ENCODE measurements at places on chromosomes 5 and 9. TPM values are rescaled to one million over a fixed set of nuclear protein-coding genes. Genes with fewer than 3 reads are reported as not detected.

Gene HTR4
- total RNA-seq: not detected

Gene NUTM2G
- not detected for total RNA-seq

Gene COL23A1
- total RNA-seq: 0.63 TPM

- peak overlapping the region; percentile 84 for H3K27ac ChIP-seq
- peak; percentile 82 for DNase-seq
- peak overlapping the region; percentile 7 for H3K4me3 ChIP-seq
These were observed 70.8 kb upstream of the CDKN2B start for GRCh38 chr9:22079873-22080341.

Gene IL13
- total RNA-seq: 1.4 TPM

DNA sequence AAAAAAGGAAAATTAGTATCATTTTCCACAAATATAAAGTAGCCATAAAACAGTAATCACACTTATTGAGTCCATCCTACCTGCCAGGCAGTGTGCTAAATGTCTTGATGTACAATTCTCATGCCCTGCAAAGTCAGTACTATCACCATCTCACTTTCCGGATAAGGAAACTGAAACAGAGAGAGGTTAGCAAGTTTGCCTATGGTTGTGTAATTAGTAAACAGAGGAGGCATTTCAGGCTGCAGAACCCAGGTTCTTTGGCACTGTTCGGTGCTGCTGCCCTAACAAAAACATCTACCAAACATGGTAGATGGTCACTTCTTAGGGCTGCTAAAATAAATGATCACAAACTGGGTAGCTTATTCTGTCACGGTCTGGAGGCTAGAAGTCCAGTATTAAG, 22.6 kb downstream of the PLAC8L1 start:
- no peak for DNase-seq
- H3K4me3 ChIP-seq: no peak overlapping the region
- peaks cover 20% of the 10 kb centered on the region for H3K27me3 ChIP-seq
- no peaks in the 10 kb centered on the region for H3K36me3 ChIP-seq
- H3K4me1 ChIP-seq: peaks cover 11% of the 10 kb centered on the region

Gene KIF4B
- 0.05 TPM for total RNA-seq

GRCh38 chr5:154421868-154422267, 23.9 kb upstream of the SAP30L start:
- H3K27me3 ChIP-seq: no peaks in the 10 kb centered on the region
- peaks cover 18% of the 10 kb centered on the region for H3K36me3 ChIP-seq
- H3K4me3 ChIP-seq: no peak overlapping the region
- no peak overlapping the region for H3K27ac ChIP-seq
- peaks cover under 1% of the 10 kb centered on the region for H3K4me1 ChIP-seq

- DNase-seq: no peak
- H3K4me3 ChIP-seq: no peak overlapping the region
- H3K4me1 ChIP-seq: peaks cover 70% of the 10 kb centered on the region
- peak overlapping the region; percentile 46 for H3K27ac ChIP-seq
These were observed 62.4 kb downstream of the SECISBP2 start for GRCh38 chr9:89380437-89381307.

Gene IFNA13
- total RNA-seq: not detected

DNA sequence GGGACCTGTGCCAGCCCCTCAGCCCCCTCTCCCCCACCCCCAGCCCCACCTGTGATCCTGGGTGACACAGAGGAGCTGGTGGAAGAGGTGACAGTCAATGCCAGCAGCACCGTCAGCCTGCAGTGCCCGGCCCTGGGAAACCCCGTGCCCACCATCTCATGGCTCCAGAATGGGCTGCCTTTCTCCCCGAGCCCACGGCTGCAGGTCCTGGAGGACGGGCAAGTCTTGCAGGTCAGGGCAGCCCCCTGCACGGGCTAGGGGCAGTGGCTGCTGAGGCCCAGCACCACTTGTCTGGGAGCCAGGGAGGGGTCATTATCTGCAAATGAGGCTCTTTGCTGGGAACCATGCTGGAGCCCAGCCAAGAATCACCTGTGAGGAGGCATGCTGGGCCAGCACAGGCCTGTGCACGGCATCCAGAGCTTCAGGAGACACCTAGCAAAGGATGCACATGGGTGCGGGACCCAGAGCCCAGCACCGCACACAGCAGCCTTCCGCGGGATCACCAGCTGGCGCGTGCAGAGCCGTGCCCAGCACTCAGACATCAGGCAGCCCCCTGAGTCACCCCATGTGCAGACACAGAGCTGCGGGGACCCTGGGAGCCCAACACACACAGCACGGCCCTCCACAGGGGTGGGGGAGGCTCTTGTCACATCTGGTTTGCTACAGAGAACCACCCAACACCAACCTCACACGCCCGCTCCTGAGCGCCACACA, 62.0 kb upstream of the ASS1 start:
- no peak for DNase-seq
- no peaks in the 10 kb centered on the region for H3K36me3 ChIP-seq
- no peaks in the 10 kb centered on the region for H3K4me1 ChIP-seq
- no peak overlapping the region for H3K4me3 ChIP-seq

GRCh38 chr9:134328841-134329575, 2.8 kb downstream of the RXRA start:
- H3K4me1 ChIP-seq: peaks cover 3% of the 10 kb centered on the region
- H3K27ac ChIP-seq: no peak overlapping the region
- H3K4me3 ChIP-seq: no peak overlapping the region
- peaks cover 26% of the 10 kb centered on the region for H3K27me3 ChIP-seq
- DNase-seq: no peak

Gene RAB14
- total RNA-seq: 68.2 TPM

Gene MEIKIN
- total RNA-seq: not detected

- no peaks in the 10 kb centered on the region for H3K4me1 ChIP-seq
- no peak for DNase-seq
- peaks cover 5% of the 10 kb centered on the region for H3K36me3 ChIP-seq
- H3K27me3 ChIP-seq: peaks cover 56% of the 10 kb centered on the region
These were observed 6.3 kb upstream of the TDRD7 start for GRCh38 chr9:97405551-97405950.

DNA sequence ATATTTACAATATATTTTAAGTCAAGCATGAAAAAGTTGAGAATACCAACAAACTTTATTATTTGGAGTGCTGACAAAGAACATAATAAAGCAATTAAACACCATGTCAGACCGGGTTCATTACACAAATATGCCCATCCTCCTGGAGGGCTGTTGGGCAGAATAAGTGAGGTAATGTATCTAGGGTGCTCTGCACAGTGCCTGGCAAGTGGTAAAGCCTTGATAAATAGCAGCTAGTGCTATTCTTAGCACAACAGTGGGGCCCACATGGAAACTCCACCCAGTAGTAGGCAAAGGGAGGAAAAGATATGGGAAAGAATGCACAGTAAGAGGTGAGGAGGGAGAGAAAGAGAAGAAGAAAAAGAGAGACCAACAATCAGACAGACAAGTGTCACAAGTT, 97.7 kb downstream of the SLC1A3 start:
- H3K36me3 ChIP-seq: peaks cover 2% of the 10 kb centered on the region
- H3K27me3 ChIP-seq: peaks cover 6% of the 10 kb centered on the region
- DNase-seq: no peak
- H3K4me3 ChIP-seq: no peak overlapping the region

GRCh38 chr5:56323505-56323904, 90.4 kb upstream of the ANKRD55 start:
- DNase-seq: no peak
- H3K27me3 ChIP-seq: no peaks in the 10 kb centered on the region
- H3K36me3 ChIP-seq: no peaks in the 10 kb centered on the region
- peaks cover 44% of the 10 kb centered on the region for H3K4me1 ChIP-seq
- H3K27ac ChIP-seq: no peak overlapping the region
- H3K4me3 ChIP-seq: no peak overlapping the region

Gene WDR31
- 0.47 TPM for total RNA-seq

- H3K4me1 ChIP-seq: peaks cover 30% of the 10 kb centered on the region
- DNase-seq: peak; percentile 24
- no peaks in the 10 kb centered on the region for H3K36me3 ChIP-seq
- no peak overlapping the region for H3K4me3 ChIP-seq
- H3K27me3 ChIP-seq: no peaks in the 10 kb centered on the region
These were observed 47.7 kb upstream of the TTC39B start for GRCh38 chr9:15354713-15355112.

- no peaks in the 10 kb centered on the region for H3K27me3 ChIP-seq
- H3K4me1 ChIP-seq: peaks cover 12% of the 10 kb centered on the region
- DNase-seq: no peak
- no peak overlapping the region for H3K27ac ChIP-seq
- H3K4me3 ChIP-seq: no peak overlapping the region
These were observed 60.3 kb downstream of the UBAP2 start for GRCh38 chr9:33988219-33988890.

All from activated CD8-positive, alpha-beta T cell treated with anti-CD3 and anti-CD28 coated beads, Interleukin-2, amount 10 ng/mL, durations not matched to agents 7 days and 5 days (primary cell).